Effector memory CD4-positive, alpha-beta T cell (primary cell): ENCODE measurements at places on chromosomes 1 and 21.

DNA sequence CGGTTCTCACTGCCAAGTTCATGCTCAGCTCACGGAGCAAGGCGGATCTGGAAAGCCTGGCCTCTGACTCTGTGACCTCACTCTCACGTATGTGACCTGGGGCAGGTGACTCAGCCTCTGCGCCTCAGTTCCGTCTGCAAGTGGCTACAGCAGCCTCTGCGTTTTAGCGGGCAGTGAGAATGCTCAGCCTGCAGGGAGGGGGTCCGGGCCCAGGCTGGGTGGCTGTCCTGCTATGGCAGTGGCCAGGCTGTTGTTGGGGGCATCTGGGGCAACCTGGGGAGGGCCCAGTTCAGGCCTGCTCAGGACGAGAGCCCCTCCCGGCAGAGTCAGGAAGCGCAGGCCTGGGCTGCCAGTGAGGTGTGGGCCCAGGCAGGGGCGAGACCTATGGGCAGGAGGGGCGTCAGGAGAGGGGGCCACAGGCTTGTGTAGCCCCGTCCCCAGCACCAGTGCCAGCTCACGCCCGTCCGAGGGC, 27.9 kb downstream of the ARHGEF16 start:
- DNase-seq = no peak

- no peak for DNase-seq
Observed at GRCh38 chr1:242219298-242219901, 220.5 kb upstream of the MAP1LC3C start.

GRCh38 chr21:29639366-29640079, 300.3 kb downstream of the GRIK1 start:
- no peak for DNase-seq

DNA sequence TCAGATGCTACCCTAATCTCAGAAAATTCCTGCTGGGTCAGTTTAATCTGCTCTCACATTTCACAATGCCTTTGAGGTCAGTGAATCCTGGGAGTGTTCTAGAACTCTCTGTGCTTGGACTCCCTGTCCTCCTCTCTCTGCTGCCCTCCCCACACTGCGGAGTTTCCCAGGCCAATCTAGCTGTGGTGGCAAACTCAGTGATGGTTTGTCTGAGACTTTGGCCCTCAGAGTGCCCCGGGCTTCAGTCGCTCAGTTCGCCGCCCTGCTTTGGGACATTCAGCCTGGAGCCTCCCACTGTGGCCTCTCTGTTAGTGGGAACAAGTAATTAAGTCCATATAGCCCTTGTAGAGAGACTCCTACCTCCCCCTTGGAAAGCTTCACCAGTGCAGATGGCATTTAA, 7.1 kb downstream of the C1orf226 start:
- no peak for DNase-seq

- no peak for DNase-seq
Observed at GRCh38 chr1:5225707-5226704, 571.6 kb downstream of the AJAP1 start.

- no peak for DNase-seq
Observed at GRCh38 chr21:46428987-46429710, 29.5 kb upstream of the DIP2A start.

DNA sequence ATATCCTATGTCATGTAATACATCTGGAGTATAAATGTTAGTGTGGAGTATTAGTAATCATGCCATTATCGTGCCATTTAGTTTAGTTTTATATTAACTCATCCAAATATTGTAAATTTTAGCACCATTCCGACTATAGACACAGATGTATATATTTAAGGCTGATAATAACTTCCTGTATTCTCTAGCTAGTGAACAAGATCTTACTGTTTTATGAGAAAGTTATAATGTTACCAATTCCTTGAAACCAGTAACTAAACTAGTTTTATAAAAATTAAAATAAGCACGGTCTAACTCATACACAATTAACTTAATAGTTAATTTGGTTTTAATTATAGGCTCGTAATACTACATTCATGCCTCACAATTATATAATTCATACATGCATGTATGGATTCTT, 808.6 kb downstream of the USP25 start:
- no peak for DNase-seq

DNA sequence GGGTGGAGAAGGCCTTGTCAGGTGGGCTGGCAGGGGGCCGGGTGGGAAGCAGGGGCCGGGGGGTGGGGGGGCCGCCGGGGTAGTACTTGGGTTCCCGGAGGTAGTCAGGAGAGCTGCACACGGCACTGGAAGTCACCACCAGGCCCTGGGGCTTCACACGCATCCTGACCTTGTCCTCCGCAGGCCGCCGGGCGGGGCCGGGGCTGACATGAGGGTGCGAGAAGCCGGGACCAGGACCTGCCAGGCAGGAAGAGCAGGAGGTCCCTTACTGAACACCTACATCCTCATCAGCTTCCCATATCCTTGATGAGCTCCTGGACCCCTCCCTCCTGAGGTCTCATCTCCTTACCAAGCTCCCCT, 52.0 kb downstream of the AHDC1 start:
- no peak for DNase-seq

- no peak for DNase-seq
Observed at GRCh38 chr1:150126811-150127210, 22.9 kb upstream of the PLEKHO1 start.

DNA sequence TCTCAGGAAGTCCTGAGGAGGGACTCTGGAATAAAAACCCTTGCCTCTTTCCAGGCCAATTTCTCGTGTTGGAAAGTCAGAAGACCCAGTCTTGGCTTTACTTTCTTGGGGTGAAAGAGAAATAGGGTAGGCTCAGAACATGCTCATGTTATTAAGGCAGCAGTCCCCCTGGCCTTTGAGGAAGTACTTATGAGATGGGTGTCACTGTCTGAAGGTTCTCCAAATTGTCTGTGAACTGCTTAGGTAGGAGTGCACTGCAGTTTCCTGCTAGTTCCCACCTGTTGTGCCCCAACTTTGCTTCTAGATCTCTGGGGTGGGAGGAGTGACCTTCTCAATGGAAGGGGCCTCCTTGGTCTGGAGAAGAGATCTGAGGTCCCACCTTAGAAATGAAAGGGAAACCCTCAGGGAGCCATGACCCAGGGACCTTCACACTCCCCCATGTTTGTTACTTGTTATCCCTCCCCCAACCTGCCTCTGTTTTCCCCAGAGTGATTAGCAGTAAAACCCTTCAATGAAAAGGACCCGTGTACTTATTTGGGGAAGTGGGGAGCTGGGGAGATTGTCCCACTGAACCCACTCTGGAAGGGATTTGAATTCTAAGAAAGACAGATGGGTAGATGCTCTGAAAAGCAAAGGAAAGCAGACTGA, 5.7 kb downstream of the ZNF691 start:
- no peak for DNase-seq

DNA sequence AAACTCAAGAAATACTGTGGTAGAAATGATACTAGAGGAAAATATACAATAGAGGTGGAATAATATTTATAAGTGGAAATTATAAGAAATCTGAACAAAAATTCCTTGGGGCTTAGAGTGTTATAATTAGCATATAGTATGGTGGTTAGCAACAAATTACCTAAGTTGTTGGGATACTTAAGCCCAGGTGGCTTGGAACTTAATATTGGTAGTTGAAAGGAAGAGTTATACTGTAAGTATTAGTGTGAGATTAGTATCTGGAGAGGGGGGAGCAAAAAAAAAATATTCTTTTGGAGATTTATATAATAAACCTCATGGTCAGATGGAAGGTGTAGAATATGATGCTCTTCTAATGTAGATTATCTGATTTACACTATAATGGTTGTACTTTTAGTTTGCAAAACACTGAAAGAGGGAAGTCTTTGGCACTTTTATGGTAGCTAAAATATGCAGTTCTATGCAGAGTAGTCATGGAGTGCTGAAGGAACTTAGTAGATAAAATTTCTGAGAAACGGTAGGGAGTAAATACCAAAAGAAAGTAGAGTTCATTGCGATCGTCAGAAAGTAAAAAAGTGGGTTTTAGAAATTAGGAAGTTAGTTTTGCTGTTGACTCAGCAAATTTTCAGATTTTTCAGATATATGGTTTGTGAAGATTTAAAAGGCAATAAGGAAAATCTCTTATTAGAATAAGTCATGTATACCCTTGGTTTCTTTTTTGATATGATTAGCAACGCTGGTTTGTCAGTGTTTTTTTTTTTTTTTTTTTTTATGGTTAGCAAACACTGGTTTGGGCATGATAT, 45.7 kb downstream of the MTF2 start:
- no peak for DNase-seq
